ENCODE measurements at places on chromosomes 3 and 15.
A peak's percentile ranks its signal among the peaks of the same experiment; 100 is the strongest.

- no peak for DNase-seq
Observed at GRCh38 chr3:172560026-172560425, 36.8 kb upstream of the TNFSF10 start.

- no peak for DNase-seq
Observed at GRCh38 chr15:87228460-87228859, 1028.1 kb downstream of the NTRK3 start.

- DNase-seq, result no peak
Observed at GRCh38 chr3:73796382-73796781, 171.6 kb upstream of the PDZRN3 start.

DNA sequence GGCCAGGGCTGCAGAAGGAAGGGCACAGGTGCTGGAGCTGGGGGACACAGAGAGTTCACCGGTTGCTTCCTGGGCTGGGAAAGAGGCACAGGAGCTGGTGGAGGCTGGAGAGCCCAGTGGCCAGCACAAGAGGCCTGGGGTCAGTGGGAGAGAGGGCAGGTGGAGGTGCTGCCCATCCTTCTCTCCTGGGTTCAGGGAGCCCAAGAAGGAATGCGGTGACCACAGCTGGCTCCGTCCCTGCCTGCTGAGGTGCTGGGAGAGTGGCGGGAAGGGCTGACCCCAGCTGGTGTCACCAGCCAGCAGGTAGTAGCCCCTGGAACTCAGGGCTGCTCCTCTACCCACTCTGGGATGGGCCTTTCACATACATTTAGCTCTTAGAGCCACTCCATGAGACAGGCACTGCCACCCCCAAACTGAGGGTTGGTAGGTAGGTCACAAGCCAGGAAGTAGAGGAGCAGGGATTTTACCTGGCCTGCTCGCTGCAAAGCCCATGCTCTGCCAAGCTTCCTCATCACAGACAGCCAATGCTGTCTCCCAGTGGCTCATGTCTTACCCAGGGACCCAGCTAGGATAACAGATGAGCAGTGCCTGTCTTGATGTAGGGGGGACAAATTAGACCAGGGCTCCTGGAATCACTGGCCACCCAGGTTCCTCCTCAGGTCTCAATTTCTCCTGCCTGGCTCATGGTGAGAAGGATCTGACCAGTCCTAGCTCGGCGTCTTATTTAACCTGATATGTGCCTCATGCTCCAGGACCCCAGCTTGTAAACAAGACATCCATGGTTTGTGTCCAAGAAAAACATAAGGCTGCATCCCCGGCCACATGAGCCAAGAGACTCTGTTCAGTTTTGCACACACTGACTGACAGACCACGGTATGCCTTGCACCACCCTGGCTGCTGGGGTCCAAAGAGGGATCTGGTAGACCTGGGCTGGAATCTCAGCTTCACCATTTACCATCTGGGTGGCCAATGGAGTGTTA is 119.2 kb downstream of the CORO2B start:
- DNase-seq, result no peak

- DNase-seq, result no peak
Observed at GRCh38 chr3:119481079-119481478, 12.3 kb downstream of the POGLUT1 start.

GRCh38 chr3:50575372-50575771 is 6.0 kb downstream of the HEMK1 start:
- DNase-seq, result no peak

- no peak for DNase-seq
Observed at GRCh38 chr3:132344666-132345280, 27.6 kb downstream of the ACP3 start.

DNA sequence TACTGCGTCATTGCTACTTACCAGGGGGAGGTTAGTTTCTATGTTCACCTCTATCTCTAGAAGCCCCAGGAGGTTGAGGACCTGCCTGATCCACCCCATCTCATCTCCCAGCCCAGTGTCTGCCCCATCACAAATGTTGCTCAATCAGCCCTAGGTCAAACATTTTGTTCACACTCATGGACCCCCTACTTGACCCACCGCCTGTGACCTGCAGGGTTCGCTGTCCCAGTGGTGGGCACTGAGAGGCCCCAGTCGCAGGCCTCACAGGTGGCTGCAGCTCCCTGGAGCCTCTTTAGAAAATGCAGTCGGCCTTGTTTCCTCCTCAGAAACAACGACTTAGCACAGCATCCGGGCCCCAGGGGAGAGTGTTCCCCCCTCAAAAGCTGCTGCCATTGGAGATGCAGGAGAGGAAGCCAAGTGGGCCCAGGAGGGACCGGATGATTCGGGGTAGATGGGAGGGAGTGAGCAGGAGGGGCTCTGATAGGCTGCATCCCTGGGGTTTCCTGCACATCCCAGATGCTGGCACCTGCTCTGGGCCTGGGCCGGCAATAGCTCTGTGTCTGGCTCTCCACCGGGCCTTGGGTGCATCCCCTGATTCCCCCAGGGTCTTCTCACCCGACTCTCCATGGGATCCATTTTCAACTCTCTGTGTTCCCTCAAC is 18.4 kb upstream of the INSYN1 start:
- DNase-seq, result no peak

GRCh38 chr15:73946046-73946721 is 19.9 kb downstream of the LOXL1 start:
- DNase-seq, result no peak

DNA sequence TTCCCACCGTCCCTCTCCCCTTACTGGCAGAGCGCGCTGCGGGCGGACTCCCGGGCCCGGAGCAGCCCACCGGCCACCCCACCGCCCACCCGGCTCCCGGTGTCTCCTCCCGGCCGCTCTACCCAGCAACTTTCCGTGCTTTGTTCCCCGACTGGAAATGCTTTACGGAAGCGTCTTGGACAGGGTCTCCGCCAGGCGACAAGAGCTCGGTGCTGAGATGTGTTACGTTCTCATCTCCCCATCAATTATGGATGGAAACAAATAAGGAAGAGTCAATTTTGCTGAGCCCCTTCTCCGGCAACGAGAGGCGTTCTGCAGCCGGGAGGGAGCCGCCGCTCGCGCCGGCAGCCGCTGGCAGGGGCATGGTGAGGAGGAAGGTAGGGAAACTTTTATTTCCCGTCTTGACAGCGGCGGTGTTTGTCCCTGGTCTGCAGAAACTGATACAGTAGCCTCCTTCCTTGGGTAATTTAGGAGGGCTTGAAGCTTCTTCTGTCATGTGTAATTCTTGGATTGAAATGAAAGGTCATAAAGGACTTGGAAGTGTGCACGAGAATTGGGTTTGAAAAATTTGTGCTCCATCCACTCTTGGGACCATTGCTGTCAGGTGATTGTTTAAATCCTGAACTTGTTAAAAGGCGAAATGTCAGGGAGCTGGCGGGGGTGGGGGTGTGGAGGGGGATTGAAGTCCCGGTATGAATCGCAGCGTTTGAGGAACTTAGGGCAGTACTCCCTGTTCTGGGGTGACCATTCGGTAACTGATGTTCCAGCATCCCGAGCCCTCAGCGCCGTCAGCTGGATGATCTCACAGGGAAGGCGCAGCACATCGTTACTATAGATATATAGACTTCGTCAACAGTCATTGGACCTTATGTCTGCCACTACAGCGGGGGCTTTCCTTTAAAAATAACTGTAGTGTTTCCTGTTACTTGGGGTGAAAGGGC is 1.5 kb downstream of the SEMA6D start:
- peak; percentile 3 for DNase-seq

GRCh38 chr3:101879102-101879501 is 29.8 kb downstream of the NFKBIZ start:
- DNase-seq, result no peak

DNA sequence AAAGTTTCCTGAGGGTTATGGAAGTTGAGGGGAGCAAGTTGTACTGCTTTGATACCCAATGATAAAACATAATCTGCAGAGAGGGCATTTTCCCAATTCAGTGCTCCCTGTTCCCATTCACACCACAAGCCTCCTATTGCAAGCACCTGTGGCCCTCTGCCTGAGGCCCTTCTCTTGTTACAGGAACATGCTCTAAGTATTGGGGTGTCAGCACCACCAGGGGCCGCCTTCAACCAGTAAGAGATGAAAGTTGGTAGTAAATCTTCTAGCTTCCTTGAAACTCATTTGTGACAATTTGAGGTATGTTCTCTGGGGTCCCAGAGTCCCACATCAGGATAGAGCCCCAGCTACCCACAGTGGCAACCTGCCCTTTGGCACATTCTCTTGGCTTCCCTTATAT is 265.4 kb upstream of the ARHGEF26 start:
- DNase-seq, result no peak

GRCh38 chr3:38245930-38246329 is 19.7 kb upstream of the SLC22A13 start:
- no peak for DNase-seq

DNA sequence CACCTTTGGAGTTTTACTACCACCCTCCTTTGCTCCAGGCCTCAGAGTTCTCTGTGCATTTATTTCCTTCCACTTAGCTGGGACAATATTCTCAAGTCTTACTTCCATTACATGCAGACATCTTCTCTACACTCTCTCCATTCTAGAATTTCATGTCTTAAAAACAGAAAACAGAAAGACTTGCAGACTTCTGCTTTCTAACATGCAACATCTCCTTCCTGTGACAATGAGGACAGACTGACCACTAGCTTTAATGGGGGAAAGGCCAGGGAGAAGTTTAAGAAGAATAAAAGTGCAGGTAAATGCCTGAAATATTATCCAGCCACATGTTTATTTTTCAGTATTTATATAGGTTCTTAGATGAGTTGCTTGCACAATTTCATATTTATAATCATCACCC is 17.1 kb upstream of the CSTA start:
- no peak for DNase-seq

- DNase-seq, result no peak
Observed at GRCh38 chr3:62241279-62241678, 132.1 kb downstream of the FEZF2 start.

DNA sequence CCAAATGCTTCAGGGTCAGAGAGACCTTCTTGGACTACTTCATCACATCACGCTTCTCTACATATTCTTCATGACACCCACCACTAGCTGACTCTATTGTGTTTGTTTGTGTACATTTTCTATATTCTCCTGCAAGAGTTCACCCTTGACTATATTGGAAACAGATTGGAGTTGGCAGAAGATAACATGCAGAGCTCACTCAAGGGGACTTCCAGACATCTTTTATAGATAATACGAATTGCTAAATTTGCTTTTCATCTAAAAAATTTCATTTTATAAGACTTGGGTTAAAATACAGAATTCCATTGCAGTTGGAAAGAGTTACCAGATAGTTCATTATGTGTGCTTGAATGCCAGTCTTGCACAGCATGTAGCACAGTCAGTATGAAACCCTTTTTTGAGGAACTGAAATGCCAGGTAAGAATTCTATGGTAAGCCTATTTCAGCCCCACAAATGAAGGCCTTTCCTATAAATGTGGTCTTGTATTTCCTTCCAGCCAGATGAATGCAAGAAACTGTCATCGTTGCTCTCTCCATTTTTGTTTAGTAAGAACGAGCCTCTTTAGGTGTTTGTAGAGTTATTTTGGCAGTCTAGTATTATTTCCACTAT is 177.6 kb downstream of the GHSR start:
- DNase-seq, result no peak

DNA sequence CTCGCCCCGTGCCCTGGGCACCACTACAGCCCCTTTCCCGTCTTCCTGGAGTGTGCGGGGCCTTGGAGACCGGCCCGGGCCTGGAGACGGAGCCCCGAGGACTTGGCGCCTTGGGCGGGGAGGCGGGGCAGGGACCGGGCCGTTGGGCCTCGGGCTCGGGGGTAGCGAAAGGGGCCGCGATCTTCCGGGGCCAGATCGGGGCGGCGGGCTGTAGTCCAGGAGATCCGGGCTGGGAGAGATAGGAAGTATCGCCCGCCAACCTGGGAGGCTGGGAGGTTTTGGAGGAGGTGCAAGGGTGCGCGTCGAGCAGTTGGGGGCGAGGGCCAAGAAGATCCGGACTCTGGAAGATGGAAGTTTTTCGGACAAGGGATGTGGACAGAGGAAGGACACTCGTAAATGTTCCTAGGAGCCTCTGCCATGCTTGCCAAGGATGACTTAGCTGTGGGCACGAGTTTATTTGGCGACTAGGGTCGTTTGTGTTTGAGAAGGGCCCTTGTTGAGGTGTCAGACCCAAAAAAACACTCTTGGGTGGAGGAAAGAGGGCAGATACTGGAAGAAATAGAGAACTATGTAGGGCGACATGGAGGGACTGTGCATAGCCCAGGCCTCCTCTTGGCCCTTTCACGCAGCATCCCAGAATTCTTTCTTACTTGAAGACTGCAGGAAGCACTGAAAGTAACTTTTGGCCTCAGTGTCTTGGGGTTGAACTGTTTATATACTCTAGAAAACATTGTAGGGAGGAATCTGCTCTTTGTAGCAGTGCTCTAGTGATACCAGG is 712 bp downstream of the RTF1 start:
- no peak for DNase-seq

GRCh38 chr3:106811376-106811775 is 565.9 kb upstream of the CCDC54 start:
- no peak for DNase-seq

DNA sequence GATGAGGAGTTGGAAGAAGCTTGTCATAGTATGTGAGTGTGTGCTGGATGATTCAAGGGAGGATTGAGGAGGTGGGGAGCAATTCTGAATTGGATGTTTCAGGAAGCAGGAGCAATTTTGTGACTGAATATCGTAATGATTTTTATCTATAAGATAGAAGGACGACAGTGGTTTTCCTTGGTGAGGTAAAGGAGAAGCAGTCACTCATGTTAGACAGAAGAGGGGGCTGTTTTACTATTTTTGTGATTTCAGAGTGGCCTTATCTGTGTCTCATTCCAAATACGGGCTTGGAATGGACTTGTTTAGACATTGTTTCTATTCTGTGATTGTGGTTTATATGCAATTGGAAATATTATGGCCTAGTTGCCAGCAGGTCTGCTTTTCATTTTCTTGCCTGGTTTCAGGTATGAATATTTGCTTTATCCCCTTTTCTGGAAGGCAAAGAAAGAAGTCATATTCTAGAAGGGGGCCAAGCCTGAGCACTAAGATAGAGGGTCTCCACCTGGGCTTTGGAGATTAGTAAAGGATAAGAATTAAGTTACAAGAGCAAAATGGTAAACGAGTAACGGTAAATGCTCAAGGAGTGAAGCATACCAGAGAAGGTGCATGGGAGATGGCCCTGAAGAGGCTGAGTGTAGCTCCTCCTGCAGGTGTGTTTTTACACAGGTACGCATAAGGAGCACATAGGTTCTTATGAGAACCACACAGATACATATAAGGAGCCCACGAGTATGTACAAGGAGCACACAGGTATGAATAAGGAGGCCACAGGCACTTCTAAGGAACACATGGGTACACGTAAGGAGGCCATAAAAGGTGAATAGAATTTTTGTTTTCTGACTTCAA is 124.6 kb upstream of the KCNAB1 start:
- DNase-seq, result peak; percentile 38

DNA sequence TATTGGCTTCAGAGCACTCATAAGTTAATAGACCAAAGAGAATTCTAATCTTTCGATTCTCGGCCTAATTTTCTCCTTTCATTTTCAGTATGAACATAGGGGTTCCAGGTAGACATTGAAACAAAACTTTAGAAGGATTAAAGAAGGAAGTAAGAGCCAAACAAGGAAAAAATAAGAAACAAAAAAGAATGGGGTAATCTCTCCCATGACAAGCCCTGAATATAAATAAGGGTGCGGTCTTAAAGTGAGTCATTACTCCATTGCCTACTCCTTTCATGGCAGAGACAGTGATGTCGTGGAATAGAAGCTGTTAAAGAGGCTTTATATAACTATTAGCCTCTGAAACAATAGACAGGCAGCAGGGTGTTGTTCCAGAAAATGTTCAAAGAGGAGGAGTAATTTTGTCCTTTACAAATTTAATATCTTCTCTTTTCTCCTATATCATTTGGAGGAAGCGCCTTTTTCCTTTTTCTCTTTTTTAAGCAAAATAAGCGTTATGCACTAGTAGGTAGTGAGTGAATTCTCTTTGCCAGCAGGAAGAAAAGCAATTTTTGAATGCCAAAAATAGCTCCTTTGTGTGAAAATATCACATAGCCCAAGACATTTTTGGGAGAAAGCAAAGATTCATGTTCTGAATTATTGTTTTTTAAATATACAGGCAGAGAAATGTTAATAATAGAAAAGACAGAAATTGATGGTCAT is 607.9 kb upstream of the KCNMB2 start:
- DNase-seq, result no peak

Measured in DMS79 treated with DMSO at 0.1 percent for 48 hours (cell line).